ENCODE measurements at places on chromosomes 16 and 17. TPM values are rescaled to one million over a fixed set of nuclear protein-coding genes. Genes with fewer than 3 reads are reported as not detected.

DNA sequence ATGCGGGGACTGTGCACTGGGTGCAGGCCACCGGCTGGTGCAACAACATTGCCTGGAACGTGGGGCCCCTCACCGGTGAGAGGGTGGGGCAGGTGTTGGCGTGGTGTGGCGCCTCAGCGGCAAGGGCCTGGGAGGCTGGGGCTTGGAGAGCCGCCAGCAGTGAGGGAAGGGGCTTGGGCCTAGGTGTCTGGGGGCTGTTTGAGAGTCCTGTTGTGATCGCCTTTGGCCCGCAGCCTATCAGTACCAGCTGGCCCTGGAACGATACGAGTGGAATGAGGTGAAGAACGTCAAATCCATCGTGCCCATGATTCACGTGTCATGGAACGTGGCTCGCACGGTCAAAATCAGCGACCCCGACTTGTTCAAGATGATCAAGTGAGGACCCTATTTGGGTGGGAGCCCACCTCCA is 2.6 kb upstream of the TMEM88 start:
- H3K4me1 ChIP-seq, result 0 out of 2 replicates have a peak, but pooled peaks cover 2% of the 10 kb centered on the region
- no peak for DNase-seq
- H3K36me3 ChIP-seq, result peaks cover 19% of the 10 kb centered on the region
- H3K27ac ChIP-seq, result no peak overlapping the region
- no peak overlapping the region for H3K4me3 ChIP-seq

Gene ELAC2
- total RNA-seq, result 187 TPM

DNA sequence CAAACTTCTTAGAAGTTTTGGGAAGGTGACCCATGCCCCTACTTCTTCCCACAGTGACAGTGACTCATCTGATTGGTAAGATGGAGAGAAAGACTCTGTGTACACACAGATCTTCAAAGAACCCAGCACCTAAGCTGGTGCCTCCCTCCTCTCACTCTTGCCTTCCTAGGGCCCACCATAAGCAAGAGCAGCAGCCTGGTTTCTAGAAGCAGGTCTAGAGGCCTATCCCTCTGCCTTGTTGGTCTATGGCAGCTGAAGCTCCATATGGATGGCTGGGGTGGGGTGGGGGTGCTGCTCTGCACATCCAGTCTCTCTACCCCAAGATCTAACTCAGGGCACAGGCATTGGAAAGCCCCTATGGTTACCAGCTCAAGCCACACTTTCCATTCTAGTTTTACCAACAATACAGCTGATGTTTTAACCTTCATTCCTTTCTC is 47.5 kb downstream of the STAT3 start:
- no peak overlapping the region for H3K4me3 ChIP-seq
- no peak for DNase-seq
- H3K4me1 ChIP-seq, result peaks cover 26% of the 10 kb centered on the region

DNA sequence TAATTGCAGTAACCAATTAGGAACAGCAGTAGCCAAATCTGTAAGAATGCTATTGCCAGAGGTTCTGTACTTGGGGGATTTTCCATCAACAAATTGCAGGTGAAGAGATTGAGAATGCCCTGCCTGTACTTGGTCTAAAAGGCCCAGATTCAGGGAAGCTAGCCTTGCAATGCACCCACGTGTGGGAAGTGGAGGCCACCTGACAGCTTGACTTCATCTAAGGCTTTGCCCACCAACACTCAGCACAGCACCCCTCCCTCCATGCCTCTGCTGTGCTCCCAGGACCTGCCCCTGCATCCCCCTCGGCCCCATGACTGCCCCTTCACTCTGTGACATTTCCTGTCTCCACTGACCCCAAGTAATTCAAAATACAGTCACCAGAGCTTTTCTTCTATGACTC is 79.1 kb upstream of the CDH5 start:
- no peaks in the 10 kb centered on the region for H3K36me3 ChIP-seq
- H3K4me3 ChIP-seq, result no peak overlapping the region
- no peak overlapping the region for H3K27ac ChIP-seq
- no peak for DNase-seq
- H3K27me3 ChIP-seq, result no peaks in the 10 kb centered on the region

Gene CD300LG
- total RNA-seq, result not detected

Gene KCNJ2
- total RNA-seq, result 0.16 TPM

GRCh38 chr16:61295311-61295710 is 740.9 kb downstream of the CDH8 start:
- H3K36me3 ChIP-seq, result no peaks in the 10 kb centered on the region
- no peak for DNase-seq
- H3K27me3 ChIP-seq, result no peaks in the 10 kb centered on the region
- H3K4me3 ChIP-seq, result no peak overlapping the region
- H3K27ac ChIP-seq, result no peak overlapping the region

- no peak overlapping the region for H3K4me3 ChIP-seq
- no peak for DNase-seq
- H3K36me3 ChIP-seq, result no peaks in the 10 kb centered on the region
These were observed 18.9 kb upstream of the TBX21 start for GRCh38 chr17:47713980-47714700.

DNA sequence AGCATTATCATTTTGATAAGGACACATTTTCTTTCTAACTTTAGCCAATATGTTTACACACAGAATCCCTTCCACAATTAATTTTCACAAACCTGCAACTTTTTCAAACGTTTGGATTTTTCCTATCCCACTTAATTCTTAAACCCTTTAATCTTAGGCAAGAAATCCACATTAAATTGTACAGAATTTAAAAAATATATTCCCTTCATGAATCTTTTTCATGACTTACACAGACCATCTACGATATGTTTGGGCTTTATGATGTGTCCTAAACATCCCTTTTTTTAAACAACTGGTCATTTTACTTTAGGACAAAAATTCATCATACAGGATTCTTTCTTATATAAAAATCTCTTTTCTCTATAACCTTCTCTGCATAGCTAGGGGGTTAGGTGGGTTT is 241.5 kb upstream of the CNTNAP4 start:
- H3K36me3 ChIP-seq, result no peaks in the 10 kb centered on the region
- no peak overlapping the region for H3K4me3 ChIP-seq
- no peak for DNase-seq
- H3K27ac ChIP-seq, result no peak overlapping the region
- H3K27me3 ChIP-seq, result no peaks in the 10 kb centered on the region

DNA sequence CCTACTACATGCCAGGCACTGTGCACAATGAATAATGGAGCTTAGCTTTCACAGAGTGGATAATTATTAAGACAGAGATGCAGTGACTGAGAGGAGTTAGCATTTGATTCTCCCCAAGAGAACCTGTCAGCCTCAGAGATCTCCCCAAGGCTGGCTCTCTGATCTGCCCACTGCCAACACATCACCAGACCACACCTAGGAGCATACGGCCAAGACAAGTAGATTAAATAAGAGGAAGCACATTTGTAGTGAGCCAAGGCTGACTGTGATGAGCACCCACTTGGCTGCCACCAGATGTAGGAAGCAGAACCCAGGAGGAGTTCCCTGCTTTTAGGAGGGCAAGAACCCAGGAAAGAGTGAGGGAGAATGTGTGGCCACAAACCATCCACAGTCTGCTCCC is 130.1 kb downstream of the SPACA3 start:
- no peak for DNase-seq
- H3K36me3 ChIP-seq, result no peaks in the 10 kb centered on the region
- H3K27me3 ChIP-seq, result peaks cover 40% of the 10 kb centered on the region
- H3K4me1 ChIP-seq, result no peaks in the 10 kb centered on the region
- H3K4me3 ChIP-seq, result no peak overlapping the region

GRCh38 chr16:13999895-14000425 is 71.2 kb upstream of the MRTFB start:
- H3K36me3 ChIP-seq, result no peaks in the 10 kb centered on the region
- H3K4me1 ChIP-seq, result peaks cover 18% of the 10 kb centered on the region
- H3K27me3 ChIP-seq, result no peaks in the 10 kb centered on the region
- no peak for DNase-seq
- no peak overlapping the region for H3K4me3 ChIP-seq

GRCh38 chr17:75059369-75060345 is 12.6 kb downstream of the KCTD2 start:
- H3K4me3 ChIP-seq, result peak overlapping the region; percentile 11
- peaks cover 37% of the 10 kb centered on the region for H3K36me3 ChIP-seq
- peak overlapping the region; percentile 99 for H3K27ac ChIP-seq
- no peaks in the 10 kb centered on the region for H3K27me3 ChIP-seq
- DNase-seq, result peak; percentile 98
- peaks cover 31% of the 10 kb centered on the region for H3K4me1 ChIP-seq

Gene CTRL
- 0.99 TPM for total RNA-seq

Gene FBF1
- total RNA-seq, result 10.3 TPM

Gene SOST
- not detected for total RNA-seq

GRCh38 chr17:58756246-58757161 is 850 bp downstream of the PPM1E start:
- peaks cover 12% of the 10 kb centered on the region for H3K4me1 ChIP-seq
- H3K36me3 ChIP-seq, result no peaks in the 10 kb centered on the region
- DNase-seq, result peak; percentile 49

- no peaks in the 10 kb centered on the region for H3K36me3 ChIP-seq
- H3K27ac ChIP-seq, result no peak overlapping the region
- H3K27me3 ChIP-seq, result no peaks in the 10 kb centered on the region
- DNase-seq, result no peak
These were observed 43.4 kb downstream of the GNAO1 start for GRCh38 chr16:56234737-56235136.

Gene PLXDC1
- 0.06 TPM for total RNA-seq

DNA sequence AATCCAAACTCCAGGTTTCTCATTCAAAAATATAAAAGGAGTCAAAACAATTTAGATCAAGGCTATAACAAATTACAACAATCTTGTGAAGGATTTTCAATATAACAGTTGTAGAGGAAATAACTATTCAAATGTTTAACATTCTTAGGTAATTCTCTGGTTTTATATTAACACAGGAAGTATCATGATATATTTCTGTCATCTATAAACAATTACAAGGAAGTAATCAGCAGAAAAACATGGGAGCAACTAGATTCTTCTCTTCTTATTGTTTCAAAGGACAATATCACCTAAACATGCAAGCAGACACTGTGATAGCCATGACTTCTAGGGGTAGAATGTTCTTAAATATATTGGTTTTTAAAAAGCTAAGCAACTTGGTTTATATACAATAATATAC is 49.9 kb downstream of the FBXL20 start:
- H3K27me3 ChIP-seq, result no peaks in the 10 kb centered on the region
- no peaks in the 10 kb centered on the region for H3K4me1 ChIP-seq
- no peak overlapping the region for H3K27ac ChIP-seq
- no peak overlapping the region for H3K4me3 ChIP-seq
- no peaks in the 10 kb centered on the region for H3K36me3 ChIP-seq

DNA sequence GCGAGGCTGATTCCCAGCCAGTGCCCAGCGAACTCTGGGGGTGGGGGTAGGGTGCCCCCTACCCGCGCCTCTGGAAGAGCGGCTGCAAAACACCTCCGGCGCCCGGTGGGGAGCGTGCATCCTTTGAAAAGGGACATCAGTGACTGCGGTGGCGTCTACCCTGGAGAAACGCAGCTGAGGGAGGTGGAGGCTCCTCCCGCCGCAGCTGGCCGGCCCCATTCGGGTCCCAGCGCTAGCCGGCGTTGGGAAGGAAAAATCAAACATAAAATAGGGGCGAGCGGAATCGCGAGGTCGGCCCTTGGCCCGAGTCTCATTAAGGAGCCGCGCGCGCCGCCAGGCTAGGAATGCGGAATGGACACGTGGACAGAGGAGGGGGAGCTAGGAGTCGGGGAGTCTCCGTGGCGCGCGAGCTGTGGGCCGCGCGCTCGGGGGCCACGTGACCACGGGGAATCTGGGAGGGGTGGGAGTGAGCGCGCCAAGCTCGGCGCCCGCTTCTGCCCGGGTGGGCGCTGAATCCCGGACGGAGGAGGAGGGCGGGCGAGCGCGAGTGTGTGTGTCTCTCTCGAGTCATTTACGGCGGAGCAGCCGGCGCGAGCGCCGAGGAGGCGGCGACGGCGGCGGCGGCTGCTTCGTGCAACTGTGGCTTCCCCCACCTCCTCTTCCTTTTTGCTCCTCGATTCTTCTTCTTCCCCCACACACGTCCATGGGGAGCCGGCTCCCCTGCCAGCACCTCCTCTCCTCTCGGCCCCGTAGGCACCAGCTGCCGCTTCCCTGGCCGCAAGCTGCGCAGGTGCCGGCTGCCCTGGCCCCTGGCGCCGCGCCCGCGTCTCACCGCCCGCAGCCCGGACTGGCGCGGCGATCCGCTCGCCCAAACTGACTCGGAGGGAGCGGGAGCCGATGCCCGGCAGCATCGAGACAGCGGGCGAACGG is at the start of gene TMEM132E:
Gene TMEM132E, plus strand, starts transcription at position 566 of the 930 bp plus-strand sequence. CDS start 1,495 bp downstream, outside the sequence.
- no peaks in the 10 kb centered on the region for H3K4me1 ChIP-seq
- H3K36me3 ChIP-seq, result no peaks in the 10 kb centered on the region
- no peak within 1 kb of the TSS for H3K4me3 ChIP-seq
- H3K27ac ChIP-seq, result no peak within 1 kb of the TSS
- DNase-seq, result no peak

DNA sequence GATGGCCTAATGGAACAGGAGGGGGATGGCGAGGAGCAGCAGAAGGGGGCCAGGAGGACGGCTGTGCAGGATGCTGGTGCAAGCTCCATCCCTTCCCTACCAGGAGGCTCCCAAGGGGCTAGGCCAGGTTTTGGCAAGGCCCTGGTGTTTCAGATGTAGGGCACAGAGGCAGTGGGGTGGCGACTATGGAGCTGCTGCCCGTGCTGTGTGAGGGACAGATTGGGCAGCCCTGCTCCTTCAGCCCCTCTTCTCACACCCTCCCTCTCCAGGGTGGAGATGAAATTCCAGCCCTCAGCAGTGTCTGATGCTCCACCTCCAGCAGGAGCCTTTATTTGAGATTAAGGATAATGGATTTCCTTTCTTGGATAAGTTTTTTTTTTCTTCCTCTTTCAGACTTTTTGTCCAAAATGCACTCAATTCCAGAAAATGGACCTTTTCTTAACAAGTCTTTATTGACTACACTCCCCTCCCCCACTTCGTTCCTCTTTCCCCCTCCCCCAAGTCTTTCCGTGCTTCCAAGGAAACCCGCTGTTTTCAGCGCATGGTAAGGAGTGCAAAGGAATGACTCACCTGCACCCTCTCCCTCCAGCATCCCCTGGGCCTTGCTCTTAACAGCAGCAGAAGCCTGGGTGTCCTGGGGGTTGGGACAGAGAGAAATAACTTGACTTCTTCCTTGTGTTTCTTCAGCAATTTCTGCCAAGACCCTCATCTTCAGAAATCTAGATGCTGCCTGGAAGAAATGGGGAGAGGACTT is 95.2 kb downstream of the CCDC182 start:
- no peaks in the 10 kb centered on the region for H3K27me3 ChIP-seq
- DNase-seq, result no peak
- no peaks in the 10 kb centered on the region for H3K4me1 ChIP-seq
- H3K4me3 ChIP-seq, result no peak overlapping the region

GRCh38 chr16:50381679-50382440 is 13.1 kb upstream of the BRD7 start:
- peak; percentile 27 for DNase-seq
- no peak overlapping the region for H3K27ac ChIP-seq
- H3K4me3 ChIP-seq, result no peak overlapping the region
- no peaks in the 10 kb centered on the region for H3K27me3 ChIP-seq

DNA sequence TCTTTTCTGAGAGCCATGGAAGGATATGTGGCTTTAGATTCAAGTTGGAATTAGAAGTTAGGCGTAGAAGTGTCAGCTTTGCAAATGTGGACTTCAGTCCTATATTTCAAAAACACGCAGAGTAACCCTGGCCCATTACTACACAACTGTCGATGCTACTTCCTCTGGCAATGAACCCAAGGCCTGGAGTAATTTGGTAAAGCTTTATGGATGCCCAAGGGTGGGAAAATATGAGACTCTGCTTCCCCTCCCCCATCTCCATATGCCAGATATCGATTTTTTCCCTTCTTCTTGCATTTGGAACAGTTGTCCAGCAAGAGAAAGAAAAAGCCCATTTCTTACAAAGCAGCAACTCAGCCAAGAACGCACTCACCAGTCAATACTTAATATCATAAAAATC is 2.9 kb upstream of the MAP1LC3B start:
- H3K4me1 ChIP-seq, result peaks cover 2% of the 10 kb centered on the region
- no peak for DNase-seq
- H3K27me3 ChIP-seq, result no peaks in the 10 kb centered on the region
- H3K4me3 ChIP-seq, result no peak overlapping the region
